ENCODE measurements at places on chromosomes 3 and 15. TPM values are rescaled to one million over a fixed set of nuclear protein-coding genes. Genes with fewer than 3 reads are reported as not detected.

The NR1I2 gene
- total RNA-seq = 0.98 TPM

DNA sequence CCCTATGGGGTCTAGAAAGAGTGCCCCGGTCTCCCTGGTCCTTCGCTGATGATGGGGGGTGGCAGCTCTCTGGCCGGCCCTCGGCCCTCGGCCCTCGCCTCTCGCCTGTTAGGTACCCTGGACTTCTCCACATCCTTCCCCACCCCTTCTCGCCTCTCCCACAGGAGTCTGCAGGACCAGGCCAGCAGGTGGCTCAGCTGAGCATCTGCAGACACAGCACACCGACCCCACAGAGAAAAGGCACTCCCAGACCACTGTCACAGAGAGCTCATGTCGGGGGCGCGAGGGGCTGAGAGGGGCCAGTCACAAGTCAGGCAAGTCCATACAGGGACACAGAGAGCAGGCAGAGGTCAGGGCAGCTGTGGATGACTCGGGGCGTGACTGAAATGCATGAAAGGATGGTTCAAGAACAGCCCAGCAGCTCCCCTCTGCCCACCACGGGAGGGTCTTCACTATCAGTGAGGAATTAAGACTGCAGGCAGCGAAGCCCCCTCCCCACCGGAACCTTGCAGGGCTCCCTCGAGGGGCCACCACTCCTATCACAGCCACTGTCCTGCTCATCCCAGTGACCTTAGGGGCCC, 181.7 kb upstream of the NSMCE3 start:
- H3K27ac ChIP-seq = no peak overlapping the region
- DNase-seq = no peak
- H3K4me3 ChIP-seq = no peak overlapping the region
- H3K27me3 ChIP-seq = no peaks in the 10 kb centered on the region

DNA sequence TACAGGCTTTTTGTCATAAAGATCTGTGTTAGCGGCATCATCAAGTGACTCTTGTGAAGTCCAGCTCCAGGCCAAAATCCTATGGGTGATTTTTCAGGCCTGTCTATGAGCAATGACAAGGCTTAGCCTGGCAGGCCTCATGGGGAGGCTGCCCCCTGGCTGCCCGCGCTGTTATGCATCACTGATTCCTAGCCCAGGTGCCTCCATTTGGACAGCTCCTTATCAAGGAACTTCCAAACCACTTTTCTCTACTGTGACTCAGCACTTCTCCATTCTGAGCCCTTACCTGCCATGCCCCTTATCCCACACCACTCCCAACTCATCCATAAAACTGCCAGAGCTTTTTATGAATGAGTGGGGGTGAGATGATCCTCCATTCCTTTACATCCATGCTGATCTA, 91.5 kb upstream of the C3orf80 start:
- H3K36me3 ChIP-seq = no peaks in the 10 kb centered on the region
- H3K27me3 ChIP-seq = no peaks in the 10 kb centered on the region
- H3K4me1 ChIP-seq = no peaks in the 10 kb centered on the region
- no peak for DNase-seq
- no peak overlapping the region for H3K27ac ChIP-seq

DNA sequence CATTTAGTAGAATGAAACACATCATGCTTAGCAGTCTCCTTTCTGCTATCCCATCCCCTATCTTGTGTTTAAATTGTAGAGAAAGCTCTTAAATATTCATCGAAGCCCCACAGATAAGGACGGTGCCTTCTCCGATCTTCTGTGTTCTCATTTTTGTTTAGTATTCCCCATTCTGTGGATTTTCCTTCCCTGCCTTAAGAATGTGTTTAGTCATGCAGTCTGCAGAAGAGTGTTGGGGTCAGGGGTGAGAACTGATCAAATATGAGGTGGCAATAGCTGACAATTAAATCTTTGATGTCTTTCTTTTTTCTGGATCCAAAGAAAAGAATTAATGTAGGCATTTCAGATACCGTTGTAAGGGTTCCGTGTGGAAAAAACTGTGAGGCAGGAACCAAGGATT, 9.3 kb upstream of the ANKUB1 start:
- no peak overlapping the region for H3K27ac ChIP-seq
- no peaks in the 10 kb centered on the region for H3K4me1 ChIP-seq
- DNase-seq = no peak
- H3K27me3 ChIP-seq = no peaks in the 10 kb centered on the region
- H3K4me3 ChIP-seq = no peak overlapping the region
- H3K36me3 ChIP-seq = no peaks in the 10 kb centered on the region

GRCh38 chr15:41997845-41998244, 23.0 kb downstream of the PLA2G4E start:
- no peaks in the 10 kb centered on the region for H3K27me3 ChIP-seq
- H3K36me3 ChIP-seq = no peaks in the 10 kb centered on the region
- H3K4me1 ChIP-seq = no peaks in the 10 kb centered on the region
- H3K27ac ChIP-seq = no peak overlapping the region
- no peak for DNase-seq
- H3K4me3 ChIP-seq = no peak overlapping the region
